ENCODE measurements at places on chromosomes 13 and 19.

DNA sequence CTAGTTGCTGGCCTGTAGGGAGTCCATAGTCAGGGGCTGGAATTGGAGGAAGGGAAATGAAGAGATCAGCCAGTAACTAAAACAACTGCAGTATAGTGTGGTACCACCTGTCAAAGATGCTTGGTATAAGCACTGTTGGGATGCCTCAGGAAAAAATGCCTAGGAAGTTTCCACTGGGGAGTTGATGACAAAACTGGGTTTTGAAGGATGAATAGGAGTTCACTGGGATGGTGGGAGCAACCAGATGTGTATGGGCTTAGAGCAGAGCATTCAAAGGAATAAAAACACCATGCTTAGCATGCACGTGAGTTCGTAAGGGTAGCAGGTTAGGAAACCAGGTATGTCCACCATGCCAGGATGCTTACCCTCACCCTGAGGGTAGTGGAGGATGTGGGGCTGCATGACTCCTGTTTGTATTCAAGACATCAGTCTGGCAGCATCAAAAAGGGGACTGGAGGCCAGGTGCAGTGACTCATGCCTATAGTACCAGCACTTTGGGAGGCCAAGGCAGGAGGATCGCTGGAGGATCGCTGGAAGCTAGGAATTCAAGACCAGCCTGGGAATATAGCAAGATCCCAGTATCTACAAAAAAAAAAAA lies 7.1 kb downstream of the CATSPERD start:
- DNase-seq, result no peak

DNA sequence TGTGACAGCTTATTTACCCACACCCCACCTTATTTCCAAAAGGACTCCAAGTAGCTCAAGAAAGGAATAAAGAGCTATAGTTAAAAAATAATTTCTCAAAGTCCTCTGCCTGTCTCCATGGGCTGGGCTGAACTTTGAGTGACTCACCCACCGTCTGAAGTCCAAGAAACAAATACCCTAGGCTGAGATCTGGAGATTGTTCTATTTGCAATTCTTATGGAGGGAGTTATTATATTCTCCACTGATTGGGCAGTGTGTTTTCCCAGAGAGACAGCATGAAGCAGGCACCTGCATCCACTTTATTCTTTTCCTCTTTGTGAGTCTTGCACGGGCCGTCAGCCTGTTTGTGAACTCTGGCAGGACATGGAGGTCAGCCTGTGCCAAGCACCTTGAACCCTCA lies 63.2 kb downstream of the SHISA2 start:
- no peak for DNase-seq

DNA sequence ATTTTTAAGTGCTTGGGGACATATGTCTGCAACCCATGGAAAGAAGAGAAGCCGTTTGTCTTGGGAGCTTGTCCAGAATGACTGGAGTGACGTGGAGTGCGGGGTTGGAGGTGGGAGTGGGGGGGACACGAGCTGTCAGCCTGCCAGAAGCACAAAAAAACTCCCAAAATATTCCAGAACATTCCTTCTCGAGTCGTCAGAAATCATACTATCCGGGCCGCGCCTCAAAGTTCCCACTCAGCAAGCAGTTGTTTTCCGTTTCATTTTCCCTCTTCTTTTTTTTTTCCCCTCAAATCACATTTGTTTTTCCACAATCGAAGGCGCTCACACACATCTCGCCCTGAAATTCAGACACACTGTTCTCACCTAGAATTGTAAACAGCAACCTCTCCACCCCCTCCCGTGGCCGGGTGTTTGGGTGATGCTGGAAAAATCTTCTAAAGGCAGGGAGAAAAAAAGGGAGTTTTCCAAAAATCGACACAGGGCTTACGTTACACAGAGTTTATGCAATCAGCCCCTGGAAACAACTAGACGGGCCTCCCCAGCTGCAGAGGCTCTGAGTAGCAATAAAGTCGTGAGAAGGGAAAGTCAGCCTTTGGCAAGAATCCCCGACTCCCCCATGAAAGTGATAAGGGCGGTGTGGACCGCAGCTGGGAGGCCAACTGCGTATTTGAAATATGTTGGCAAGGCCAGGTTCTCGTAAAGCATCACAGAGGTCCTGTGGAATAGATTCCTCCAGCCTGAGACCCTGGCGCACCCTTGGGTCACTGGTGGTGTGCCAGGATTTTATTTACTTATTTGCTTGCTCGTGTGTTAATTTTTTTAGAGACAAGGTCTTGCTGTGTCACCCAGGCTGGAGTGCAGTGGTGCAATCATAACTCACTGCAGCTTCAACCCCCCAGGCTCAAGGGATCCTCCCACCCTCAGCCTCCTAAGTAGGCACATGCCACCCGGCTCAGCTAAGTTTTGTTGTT lies 31.2 kb upstream of the KLF2 start:
- DNase-seq, result no peak

- DNase-seq, result no peak
These were observed 26.1 kb downstream of the ATP11A start for GRCh38 chr13:112715715-112716460.

GRCh38 chr19:13150931-13151604 lies 857 bp downstream of the IER2 start:
- peak; percentile 39 for DNase-seq

- no peak for DNase-seq
These were observed 34.9 kb downstream of the AP1M1 start for GRCh38 chr19:16232568-16232967.

DNA sequence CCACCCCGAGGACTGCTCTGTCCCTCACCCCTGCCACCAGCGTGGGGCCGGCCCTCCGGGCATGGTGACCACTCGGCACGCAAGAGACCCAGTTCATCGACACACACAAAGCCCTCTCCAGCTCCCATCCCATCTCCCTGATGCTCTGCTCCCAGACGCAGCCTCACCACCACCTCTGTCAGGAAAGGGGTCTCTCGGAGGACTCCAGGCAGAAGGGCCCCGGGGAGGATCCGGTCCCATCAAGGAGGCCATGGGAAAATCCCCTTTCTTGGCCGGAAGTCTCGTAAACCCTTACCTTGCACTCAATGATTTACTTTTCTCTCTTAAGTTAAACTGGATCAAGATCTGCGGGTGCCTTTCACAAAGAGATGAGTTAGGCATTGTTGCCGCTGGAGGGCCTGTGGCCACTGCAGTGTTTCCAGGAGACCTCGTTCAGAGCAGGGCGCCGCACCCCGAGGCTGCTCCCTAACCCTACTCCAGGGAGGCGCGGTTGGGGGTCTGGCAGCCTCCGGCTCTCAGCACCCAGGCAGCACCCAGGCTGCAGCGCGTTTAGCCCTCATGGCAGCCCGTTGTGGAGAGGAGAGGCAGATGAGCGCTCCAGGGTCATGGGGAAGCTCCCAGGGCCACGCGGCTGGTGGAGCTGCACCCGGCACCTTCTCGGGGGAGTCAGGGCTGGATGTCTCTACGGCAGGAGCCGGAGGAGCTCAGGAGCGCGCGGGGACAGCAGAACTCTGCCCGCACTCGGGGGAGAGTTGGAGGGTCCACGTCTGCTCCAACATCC lies 31.0 kb downstream of the C2CD4C start:
- no peak for DNase-seq

DNA sequence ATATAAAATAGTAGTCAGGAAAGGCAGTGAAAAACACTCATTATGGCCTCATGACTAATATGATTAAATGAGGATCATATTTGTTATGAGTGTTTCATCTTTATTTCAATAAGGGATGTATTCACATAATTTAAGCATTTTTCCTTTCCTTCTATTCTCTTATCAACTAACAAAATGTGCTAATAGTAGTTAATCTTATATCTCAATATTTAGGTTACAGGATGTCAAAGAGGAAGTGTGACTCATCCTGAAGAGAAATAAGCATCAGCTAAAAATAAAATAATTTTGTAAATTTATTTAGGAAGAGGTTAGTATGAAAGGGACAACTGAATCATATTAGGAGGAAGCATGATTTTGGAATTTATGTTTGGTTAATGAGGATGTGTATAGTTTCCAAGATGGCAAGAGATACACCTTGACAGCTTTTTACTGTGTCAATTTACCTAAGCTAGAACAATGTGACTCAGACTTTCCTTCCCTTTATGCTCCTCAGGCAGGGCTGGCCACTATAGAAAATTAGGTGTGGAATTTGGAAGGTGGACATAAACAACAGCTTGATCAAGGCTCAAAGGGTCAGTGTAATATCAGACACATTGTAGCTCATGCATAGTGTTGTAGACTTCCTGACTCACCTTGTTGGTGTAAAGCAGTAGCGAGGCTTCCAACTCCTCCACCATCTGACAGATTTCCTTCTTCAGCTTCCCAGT lies 172.7 kb downstream of the SLITRK1 start:
- no peak for DNase-seq

- DNase-seq, result no peak
These were observed 88.0 kb downstream of the ATP11A start for GRCh38 chr13:112777637-112778406.

GRCh38 chr13:112601371-112601770 lies 13.4 kb upstream of the TUBGCP3 start:
- DNase-seq, result no peak

DNA sequence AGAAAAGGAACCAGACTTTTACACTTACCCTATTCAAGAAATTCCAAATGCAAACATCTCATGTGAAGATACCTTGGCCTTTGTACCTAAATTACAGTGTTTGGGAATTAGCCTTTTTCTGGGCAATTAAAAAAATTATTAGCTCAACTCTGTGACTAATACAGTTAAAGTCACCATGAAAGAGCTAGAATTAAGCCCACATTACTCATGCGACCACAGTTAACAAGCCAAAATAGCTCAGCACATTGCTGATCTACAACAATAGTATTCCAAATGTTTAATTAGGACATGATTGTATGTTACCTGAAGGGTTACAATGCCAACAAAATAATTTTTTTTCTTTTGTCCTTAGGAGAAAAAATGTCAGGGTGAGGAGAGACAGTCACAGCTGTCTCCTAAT lies 263.6 kb upstream of the GPC6 start:
- DNase-seq, result no peak
